ENCODE measurements at places on chromosomes 6 and 20.

- DNase-seq: no peak
Measured at GRCh38 chr6:33198159-33198852, 2.2 kb downstream of the RXRB start.

- DNase-seq: no peak
Measured at GRCh38 chr6:57297505-57297904, 19.9 kb upstream of the PRIM2 start.

- DNase-seq: no peak
Measured at GRCh38 chr6:90286884-90287488, 9.7 kb downstream of the BACH2 start.

DNA sequence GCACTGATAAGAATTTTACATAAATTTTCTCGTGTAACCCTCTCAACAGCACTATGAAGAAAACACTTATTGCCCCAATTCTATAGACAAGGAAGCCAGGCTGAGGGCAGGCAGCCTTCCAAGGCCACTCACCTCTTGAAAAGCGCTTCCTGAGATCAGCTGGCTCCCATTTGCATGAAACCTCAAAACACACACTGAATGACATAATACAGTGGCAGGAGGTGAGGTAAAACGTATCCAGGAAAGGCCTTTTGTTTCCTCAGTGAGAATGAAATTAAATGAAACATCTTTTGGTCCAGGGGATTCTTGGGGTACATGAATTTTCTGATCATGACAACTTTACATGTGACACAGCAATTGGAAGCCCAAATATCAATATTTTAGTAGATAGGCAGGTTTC, 112.5 kb downstream of the WDR27 start:
- no peak for DNase-seq

DNA sequence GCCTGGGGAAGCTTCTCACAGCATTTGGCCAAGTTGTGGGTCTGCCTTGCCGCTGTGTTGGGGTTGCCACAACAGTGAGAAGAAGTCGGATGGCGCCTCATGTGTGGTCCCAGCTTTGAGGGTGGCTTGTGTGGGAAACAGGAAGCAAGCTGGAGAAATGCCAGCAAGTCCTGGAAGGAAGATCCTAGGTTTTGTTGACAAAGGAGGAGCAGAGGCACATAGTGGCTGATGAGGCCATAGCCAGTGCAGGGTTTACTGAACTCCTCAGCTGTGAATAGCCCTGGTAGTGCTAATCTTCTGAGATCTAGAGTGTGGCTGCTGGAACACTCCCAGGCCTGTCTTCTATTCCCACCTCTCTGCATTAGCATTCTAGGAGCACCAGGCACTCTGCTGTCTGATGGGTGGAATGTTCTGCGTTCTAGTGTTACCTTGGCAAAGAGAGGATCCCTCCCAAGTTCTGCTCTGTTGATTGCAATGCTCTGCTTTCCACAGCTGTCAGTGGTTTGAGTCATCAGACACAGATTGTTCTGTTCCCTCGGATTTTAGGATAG, 25.2 kb downstream of the SNPH start:
- no peak for DNase-seq

DNA sequence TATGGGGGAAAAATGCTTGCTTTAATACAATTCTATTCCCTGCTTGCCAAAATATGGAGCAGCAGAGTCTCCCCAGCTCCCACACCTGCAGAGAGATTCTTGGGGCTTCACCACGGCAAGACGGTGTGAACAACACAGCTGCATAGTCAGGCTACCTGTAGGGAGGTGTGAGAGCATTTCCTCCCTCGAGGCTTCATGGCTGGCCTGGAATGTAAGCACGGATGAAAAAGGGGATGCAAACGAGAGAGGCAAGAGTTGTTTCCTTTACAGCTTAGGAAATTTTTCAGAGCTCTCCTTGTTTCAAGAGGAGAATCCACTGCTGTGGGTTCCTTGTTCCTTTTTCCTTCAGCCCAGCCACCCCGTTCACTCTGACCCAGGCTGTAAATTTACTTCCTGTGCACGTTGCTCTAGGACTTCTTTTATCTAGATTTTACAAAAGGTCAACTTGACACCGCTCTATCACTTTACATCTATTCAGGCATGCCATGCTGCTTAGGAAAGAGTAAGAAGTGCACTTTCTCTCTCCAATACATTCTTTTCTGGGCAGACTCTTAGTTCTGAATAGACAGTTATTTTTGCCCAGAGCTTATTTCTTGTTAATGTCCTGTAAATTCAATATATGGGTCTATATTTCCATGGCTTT, 197.1 kb downstream of the KHDC1L start:
- no peak for DNase-seq

- no peak for DNase-seq
Measured at GRCh38 chr6:147895272-147895671, 386.8 kb downstream of the SAMD5 start.

DNA sequence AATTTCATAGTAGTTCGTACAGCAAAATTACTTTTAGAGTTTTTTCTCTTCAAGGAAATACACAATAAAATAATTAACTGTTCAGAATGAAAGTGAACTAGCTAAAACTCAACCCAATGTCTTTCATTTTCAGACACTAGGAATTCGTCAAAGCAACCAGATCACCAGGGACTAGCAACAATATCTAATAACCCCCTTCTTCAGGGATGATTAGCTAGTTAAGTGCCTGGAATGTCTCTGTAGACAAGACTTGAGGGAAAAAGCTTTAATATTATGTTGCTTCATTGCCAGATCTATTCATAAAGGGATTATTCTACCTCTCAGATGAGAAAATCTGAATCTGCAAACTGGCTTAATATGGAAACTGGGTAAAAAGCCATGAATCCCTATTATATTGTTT, 41.8 kb upstream of the OR14J1 start:
- DNase-seq: no peak

DNA sequence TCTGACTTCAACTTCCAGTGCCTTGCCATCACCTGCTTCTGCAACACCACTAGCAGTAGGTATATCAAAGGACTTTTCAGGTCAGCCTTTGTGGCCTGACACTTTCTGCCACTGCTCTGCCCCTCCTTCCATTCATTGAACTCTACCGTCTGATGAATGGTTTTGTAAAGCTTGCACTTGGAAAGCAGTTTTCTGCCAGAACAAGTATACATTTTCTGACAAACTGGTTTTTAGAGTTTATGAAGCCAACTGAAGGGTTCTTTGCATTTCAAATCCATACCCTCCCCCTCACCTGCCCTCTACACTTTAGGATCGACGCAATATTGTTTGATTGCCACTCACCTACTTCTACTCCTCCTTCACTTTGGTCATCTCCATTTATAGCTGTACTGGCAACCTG, 603.1 kb downstream of the HACE1 start:
- no peak for DNase-seq

DNA sequence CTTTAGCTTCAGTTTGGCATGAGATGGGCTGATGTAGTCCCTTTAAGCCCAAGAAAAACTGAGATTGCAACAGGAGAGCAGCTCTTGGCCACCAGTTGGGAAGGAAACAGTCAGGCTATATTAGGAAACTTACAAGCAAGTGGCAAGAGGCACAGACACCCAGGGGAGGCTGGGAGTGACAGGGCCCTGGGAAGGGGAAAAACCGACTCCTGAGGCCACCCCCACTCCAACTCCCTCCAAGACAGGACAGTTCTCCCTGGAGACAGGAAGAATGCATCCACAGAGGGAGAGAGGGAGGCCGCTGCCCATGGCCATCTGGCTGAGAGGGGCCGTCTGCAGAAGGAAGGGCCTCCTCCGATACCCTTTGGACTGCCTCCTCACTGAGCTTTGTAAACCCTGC, 20.5 kb downstream of the JPH2 start:
- no peak for DNase-seq

DNA sequence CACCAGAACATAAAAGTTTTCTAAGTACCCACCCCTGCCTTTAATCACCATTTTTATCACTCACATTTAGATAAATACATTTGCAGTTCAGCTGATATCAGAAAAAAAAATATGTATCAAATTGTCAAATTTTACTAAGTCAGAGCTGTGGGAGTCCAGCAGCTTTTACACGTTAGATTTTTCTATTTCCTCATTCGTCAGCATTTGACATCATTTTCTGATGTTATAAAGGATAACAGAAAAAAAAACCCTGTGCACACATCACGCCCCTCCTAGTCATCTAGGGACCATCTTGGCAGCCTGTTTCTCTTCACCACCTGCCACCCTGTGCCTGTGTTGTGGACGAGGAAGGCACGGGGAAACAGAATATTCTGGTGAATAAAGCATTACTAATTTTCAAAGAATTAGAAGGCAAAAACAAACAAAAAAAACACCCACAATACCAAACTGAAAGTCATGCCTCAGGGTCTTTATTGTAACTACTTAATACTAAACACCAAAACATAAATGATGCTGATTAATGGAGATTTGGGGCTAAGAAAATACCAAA, 12.4 kb downstream of the B4GALT5 start:
- DNase-seq: no peak

Measured in sciatic nerve (tissue), 2 donors.